ENCODE measurements at places on chromosomes 6 and 20.

GRCh38 chr6:40482532-40482931, 104.6 kb downstream of the LRFN2 start:
- DNase-seq, result no peak

DNA sequence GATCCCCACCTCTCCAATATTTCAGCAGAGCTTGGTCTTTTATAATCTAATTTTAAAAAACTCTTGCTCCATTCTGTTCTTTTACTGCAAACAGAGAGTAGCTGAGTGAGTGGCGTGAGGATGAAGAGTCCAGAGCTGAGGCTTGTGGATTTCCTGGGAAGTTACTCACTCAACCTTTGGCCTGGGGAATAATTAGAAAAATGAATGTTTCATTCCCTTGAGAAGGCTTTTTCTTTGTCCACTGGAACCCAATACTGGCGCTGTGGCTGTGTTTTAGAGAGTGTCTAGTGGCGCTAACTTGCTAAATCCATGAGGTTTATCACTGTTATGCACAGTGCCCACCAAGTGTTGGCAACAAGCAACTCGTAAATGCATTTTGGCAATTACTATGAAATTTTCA, 251.5 kb downstream of the HIVEP2 start:
- DNase-seq, result no peak

GRCh38 chr6:89148016-89148750, 2.3 kb downstream of the PM20D2 start:
- no peak for DNase-seq

- DNase-seq, result no peak
Measured at GRCh38 chr6:39947611-39948068, 13.4 kb upstream of the MOCS1 start.

- no peak for DNase-seq
Measured at GRCh38 chr6:82957171-82957867, 108.3 kb downstream of the UBE3D start.

DNA sequence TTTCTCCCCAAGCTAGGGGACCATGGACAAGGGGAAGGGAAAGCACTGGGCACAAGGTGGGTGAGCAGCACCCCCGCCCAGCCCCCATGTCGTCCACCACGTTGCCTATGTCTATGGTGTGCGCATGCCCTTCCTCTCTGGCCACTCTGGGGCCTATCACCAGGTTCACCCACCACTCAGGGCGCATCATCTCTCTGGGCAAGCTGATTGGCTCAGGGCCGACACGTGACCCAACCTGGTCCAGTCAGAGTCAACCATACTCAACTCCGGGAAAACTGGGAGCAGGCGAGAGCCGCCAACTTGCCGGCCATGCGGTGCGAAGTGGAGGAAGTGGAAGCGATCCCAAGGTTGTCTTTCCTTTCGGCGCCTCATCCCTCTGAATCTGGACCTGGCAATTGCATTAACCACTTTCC, 25.9 kb downstream of the ACSS1 start:
- no peak for DNase-seq

DNA sequence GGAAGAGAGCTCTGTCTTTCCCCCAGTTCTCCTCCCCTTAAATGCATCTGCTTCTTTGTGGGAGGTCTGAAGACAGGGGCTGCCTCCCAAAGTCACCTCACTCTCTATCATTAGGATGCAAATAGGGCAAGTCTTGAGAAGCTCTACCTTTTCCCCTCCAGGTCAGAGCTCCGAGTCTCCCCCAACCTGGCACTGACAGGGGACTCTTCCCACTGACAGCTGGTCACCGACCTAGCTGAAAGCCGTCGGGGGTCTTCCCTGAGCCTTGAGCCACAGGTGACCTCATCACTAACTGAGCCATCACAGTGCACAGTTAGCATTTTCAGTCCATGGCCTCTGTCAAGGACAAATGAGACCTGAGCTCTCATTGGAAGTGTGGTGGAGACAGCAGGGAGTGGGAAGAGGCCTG, 386.7 kb downstream of the HACE1 start:
- no peak for DNase-seq

DNA sequence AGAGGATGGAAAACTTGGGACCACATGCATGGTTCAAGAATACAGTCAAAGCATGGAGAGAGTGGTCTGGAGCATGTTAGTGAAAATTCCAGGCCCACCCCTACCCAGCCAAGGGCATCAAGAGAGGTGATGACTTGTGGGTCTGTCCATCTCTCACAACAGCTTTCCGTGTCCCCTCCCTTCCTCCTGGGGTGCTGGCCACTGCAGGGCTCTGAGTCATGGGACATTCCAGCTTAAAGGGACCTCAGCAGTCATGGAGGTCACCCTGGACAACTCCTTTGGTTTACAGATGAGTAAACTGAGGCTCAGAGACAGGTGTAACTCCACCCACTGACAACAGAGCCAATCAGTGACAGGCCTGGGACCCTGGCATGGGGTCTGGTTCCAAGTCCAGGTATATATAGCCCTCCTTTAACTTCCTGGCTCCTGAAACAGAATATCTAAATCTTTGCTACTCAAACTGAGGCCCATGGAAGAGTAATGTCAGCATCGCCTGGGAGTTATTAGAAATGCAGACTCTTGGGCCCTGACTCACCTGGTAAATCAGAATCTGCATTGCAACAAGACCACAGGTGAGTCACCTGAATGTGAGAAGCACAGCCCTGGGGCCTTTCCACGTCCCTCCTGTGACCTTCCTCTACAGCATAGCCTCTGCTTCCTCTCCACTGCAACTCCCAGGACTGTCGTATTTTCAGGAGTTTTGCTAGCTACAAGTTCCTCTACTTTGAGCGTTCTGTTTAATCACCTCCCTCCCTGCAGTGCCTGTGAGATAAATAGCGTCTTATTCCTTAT, 170.2 kb downstream of the ZDHHC14 start:
- no peak for DNase-seq

DNA sequence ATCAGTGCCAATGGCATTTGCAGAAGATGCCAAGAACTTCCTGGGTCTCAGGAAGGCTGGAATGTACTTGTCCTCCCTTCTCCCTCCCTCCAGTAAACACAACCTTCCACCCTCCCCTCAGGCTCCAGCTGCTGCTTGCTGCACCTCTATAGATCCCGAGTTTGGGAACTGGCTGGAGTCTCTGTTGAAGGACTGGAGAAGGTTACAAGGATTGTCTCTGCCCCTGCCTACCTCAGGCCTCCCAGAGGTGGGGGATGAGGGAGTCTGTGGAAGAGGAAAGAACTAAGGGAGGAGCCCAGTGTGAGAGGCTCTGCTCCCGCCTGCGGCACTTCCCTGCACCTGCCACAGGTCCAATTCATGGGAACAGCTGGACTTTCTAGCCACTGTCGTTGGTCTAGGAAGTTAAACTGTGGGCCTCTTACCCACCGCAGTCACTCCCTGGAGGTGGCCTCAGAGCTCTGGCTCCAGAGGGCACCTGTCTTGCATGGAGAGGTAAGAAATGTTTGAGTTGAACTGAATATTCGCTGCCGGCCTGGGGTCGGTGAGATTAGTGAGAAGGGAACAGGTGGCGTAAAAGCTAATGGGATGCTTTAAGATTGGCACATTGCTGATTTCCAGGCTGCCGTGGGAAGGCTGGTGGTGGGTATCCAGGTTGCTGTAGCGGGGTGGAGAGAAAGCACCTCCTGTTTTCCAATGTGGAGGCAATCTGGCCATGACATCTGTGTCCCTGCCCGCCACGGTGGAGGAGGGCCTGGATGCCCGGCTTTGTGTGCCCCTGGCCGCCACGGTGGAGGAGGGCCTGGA, 54.3 kb downstream of the PPP1R14C start:
- no peak for DNase-seq

DNA sequence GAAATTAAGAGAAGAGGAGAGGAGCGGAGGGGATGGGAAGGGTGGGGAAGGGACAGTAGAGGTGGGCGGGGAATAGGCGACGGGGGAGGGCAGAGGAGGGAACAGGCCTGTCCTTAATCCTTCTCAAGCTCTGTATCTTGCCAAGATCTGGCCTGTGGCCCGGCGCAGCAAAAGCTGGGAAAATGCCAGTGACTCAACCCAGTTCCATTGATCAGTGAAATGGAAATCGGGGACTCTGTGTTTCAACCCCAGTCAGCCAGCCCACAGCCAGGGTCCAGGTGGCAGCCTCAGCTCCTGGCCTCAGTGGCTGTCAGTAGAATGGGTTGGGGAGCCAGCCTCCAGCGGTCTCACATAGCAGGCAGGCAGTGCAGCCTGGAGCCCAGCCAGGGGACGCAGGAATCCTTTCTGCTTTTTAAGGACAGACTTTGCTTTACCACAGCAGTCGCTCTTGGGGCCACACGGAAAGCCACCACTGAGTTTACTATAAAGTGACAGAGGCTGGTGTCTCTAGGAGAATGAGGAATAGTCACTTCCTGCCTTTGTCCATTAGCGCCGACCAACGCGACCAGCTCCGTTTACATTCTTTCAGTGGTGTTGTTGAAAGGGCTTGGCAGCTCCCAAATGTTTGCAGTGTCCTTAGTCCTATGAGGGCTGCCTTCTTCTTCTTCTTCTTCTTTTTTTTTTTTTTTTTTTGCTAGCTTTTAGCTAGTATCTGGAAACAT, 128.0 kb downstream of the RIN2 start:
- no peak for DNase-seq

DNA sequence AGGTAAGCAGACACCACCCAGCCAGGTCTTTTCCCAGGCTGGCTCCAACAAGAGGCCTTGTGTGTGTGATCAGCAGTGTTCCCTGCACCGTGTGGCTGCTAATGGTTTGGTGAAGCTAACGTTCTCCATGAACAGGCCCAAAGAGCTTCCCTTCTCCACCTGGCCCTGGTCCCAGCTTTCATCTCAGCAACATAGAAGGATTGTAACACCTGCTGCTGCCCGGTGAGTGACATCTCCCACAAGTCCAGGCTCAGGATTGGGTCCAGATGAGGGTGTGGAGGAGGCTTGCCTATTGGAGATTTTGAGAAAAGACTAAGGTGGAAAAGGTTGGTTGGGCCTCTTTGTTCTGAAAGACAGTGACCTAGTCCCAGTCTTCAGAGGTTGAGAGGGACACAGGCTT, 89.6 kb downstream of the TMEM242 start:
- no peak for DNase-seq

GRCh38 chr6:140623498-140623897, 1249.0 kb upstream of the CITED2 start:
- no peak for DNase-seq

- DNase-seq, result no peak
Measured at GRCh38 chr6:71130277-71130676, 158.3 kb upstream of the OGFRL1 start.

- DNase-seq, result peak; percentile 11
Measured at GRCh38 chr6:34154668-34155447, 9.0 kb upstream of the GRM4 start.

DNA sequence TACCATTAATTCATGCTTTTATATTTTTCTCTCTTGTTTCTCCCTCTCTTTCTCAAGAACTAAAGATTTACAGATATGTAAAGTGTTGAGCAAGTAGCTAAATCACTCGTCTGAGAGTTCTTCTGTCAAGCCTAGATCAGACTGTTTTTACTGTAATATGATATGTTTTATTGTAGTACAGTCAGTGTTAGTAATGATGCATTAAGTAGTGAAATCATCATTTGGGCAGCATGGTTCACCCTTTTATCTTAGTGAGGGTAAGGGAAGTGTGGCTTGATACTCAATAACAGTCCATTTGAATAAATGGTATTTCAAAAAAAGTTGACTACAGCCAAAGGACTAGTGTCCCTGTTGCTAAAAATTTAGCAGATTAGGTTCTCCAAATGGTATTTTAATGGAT, 9.2 kb downstream of the CYB5R4 start:
- no peak for DNase-seq

- DNase-seq, result no peak
Measured at GRCh38 chr20:50589548-50590347, 79.6 kb downstream of the PTPN1 start.

DNA sequence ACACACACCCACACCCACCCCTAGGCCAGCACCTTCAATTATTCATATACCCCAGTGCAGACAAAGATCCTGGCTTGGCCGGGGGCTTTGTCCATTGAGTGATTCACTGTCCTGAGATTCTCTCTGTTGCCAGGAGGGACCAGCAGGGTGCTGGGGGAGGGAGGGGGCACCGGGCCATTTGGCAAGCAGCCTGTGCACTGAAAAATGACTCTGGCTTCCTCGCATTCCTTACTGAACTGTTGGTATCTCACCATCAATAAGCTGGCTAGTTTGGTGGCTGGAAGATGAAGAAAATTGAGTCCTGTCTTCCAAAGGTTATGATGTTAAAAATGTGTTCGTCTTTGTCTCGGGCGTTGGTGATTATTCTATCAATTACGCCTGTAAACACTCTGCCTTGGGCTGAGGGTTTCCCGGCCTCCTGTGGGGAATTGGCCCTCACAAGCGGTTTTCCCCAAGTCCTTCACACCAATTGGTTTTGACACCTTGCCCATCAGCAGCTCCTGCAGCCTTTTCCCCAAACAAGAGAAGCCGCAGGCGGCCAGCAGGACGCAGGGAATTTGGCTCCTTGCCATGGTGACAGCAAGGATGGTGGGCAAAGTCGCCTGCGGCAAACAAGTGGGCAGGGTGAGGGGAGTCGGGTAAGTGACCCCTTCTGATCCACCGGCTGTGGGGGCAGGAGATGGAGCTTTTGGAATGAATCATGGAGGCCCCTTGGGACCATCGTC, 4.9 kb downstream of the VSTM2L start:
- DNase-seq, result no peak

- no peak for DNase-seq
Measured at GRCh38 chr6:89024456-89024855, 56.1 kb upstream of the PNRC1 start.

- DNase-seq, result no peak
Measured at GRCh38 chr20:23059846-23060245, 10.4 kb upstream of the THBD start.

- no peak for DNase-seq
Measured at GRCh38 chr6:35049900-35050756, 91.0 kb downstream of the TCP11 start.

- DNase-seq, result no peak
Measured at GRCh38 chr6:19838442-19839236, 1.5 kb downstream of the ID4 start.
